ENCODE measurements at places on chromosomes 5 and 9.

DNA sequence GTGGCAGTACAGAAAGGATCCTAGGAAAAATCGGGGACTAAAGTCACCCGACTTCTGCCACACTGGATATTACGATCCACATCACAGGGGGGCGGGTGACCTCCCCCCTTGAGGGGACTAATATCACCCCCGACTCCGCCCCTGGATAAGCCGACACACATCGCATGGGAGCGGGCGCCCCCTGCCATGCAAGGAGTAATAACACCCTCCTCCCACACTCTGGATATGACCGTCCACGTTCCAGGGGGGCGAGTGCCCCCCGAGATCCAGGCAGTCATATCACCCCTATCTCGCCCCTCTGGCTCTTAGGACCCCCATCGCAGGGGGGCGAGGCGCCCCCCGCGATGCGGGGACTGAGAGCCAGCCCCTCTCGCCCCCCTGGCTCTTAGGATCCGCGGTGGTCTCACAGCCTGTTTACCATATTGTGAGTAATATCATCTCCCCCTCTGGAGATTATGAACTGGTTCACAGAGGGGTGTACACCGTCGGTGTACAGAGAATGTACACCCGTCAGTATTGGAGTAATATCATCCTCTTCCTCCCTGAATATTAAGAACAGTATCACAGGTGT is 423.0 kb downstream of the DIRAS2 start:
- DNase-seq: peak; percentile 24

- DNase-seq: no peak
Observed at GRCh38 chr5:56988490-56988889, 36.6 kb upstream of the MIER3 start.

DNA sequence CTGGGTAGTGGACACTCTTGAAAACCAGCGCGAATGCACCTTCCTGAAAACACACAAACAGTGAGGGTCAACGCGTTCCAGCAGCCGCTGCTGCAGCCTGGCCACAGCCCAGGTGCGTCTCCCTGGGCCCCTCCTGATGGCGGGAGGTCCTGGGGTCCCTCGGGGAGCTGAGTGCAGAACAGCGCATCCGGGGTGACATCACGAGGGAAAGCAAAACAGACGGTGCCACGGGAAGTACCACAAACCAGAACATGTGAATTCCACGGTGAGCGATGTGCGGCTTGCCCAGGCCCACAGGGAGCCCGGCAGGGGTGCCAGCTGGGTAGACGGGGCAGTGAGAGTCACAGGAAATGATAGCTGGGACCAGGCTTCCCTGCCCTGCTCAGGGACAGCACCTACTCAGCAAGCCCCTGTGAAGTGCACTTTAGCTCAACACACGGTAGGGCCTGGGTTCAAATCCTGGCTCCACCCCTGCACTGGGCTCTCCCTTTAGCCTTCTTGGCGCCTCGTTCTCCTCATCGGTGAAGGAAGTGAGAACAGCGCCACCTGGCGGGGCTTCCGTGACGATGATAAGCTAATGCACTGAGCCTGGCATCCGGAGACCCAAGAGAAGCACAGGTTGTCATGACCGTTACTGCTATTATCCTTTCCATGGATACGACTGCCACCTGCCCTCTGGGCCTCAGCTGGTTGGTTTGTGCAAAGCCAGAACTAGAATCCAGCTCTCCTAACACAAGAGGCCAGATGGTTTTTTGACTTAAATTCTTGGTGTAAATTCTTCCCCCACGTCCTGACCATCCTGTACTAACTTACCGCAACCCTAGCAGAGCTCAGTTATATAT is 24.6 kb downstream of the GFPT2 start:
- peak; percentile 84 for DNase-seq

DNA sequence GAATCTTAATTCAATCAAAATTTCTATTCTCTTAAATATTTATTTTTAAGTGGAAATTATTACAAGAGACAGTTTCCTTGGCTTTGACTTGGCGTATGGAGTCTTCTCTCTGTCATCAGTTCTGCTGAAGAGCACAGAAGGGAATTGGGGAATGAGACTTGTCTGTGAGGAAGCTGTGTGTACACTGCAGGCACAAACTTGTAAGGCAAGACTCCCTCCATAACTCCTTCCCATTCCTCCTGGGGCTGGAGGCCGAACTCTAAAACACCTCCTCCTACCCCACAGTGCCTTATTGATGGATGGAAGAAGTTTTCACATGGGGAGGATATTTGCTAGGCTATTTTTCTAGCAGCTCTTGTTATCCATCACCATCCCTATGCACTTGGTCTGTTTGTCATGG is 187.4 kb upstream of the ELL2 start:
- no peak for DNase-seq

- no peak for DNase-seq
Observed at GRCh38 chr9:127809540-127810377, 7.1 kb downstream of the FPGS start.

DNA sequence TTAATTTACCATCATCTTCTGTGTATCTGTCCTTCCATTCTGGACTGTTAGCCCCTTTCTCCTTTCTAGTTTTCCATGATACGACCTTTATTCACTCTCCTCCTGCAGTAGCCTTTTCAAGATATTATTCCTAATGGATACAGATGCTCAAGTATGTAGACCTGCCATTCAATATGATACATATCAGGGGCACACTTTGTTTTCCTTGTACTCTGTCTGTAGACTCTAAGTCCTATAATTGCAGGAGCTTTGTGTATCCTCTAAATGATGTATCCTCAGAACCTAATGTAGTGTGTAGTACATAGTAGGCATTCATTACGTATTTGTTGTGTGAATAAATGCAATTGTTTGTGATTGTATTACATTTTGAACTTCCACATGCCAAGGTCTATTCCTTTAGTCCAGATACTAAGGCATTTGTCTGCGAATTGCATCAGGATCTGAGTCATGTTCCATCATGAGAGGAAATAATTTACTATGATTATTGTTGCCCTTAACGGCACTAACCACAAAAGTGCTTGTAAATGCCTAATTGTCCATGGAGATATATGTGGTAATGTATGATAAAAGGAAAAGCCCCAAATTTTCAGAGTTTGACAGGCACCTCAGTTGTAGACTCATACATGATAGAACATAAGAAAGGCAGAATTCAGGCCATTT is 57.1 kb upstream of the IZUMO3 start:
- no peak for DNase-seq

GRCh38 chr9:117546894-117547678 is 132.2 kb upstream of the ASTN2 start:
- DNase-seq: no peak

DNA sequence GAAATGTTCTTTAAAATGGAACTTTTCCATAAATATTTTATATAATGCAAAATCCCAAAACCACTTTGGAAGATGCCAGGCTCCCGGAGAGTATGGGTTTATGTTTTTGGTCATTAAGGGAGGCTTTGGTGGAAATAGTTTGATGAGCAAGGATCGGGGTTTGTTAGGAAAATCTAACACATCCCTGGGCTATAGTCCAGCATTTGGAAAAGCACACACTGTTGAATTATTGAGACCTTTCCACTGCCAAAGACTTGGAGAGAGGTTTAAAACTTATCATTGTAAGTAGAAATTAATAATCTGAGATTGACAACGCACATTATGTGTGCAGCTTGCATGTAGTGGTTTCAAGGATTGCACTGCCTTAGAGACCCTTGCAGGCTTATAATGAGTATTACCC is 156.3 kb downstream of the PARP8 start:
- DNase-seq: no peak

DNA sequence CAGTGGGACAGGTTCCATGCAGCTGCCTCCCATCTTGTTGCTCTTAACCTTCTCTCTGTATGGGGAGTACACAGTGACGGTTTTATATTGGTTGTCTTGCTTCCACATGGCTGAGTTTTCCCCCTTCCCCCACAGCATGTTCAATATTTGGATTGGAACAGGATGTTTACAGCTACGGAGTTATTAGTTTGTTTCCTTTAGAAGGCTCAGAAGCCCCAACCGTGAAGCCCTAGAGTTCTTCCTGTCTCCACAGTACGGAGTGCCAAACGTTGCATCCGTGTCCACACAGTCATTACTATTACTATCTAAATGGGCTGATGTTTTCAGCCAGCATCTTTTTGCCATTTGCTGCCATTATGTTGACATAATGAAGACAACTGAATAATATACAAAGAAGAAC is 277.5 kb downstream of the MARCHF11 start:
- no peak for DNase-seq

- DNase-seq: no peak
Observed at GRCh38 chr5:68708156-68708841, 385.5 kb upstream of the SLC30A5 start.

Data from inflammatory macrophage treated with lipopolysaccharide for 4 hours (primary cell).